Activated T-helper 9 cell treated with anti-CD3 and anti-CD28 coated beads, Interleukin-2, amount 50 U/mL, for 16 hours (primary cell): ENCODE measurements at places on chromosomes 12 and 14.

GRCh38 chr12:94374124-94374523 is 85.5 kb downstream of the CEP83 start:
- DNase-seq: no peak

DNA sequence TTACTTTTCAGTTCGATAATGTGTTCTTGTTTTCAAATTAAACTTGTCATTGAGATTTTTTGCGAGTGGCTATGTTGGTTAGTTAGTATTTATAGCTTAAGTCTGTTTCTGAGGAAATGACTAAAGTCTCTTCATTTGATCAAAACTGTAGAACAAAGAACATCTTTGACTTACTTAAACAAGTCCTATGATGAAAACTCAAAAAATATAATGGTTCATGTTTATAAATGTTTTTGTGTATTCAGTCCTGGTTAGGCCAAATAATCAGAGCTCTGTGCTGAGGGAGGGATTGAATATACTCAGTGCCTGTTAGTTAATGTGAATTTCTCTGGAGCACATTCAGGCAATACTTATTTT is 51.7 kb downstream of the PPFIBP1 start:
- DNase-seq: no peak

- no peak for DNase-seq
These were observed 6.1 kb upstream of the PSMA6 start for GRCh38 chr14:35286003-35286600.

GRCh38 chr12:108332791-108333382 is 6.2 kb downstream of the CMKLR1 start:
- DNase-seq: no peak

- peak; percentile 63 for DNase-seq
These were observed 792 bp upstream of the SLC38A1 start for GRCh38 chr12:46269429-46270241.

GRCh38 chr14:89936654-89937185 is 17.8 kb downstream of the EFCAB11 start:
- no peak for DNase-seq
